ENCODE measurements at places on chromosomes 4 and X.

DNA sequence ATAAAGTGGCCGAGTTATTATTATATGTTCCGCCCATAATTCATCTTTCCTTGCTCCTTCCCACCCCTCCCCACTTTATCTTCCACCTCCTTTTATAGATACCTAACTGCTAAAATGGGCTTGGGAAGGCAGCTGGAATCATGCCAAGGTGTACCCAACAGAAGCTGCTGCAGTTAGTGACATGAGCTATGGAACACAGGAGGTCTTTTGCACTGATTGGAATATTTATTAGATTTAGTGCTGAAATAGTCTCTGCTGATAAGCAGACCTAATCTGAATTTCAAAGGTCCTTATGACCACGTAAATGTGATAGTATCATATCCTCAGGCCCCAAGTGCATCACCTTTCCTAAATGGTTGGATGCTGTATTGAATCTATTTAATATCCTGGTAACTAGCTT is 64.9 kb downstream of the HMGB2 start:
- DNase-seq = no peak

- DNase-seq = peak; percentile 6
Observed at GRCh38 chr4:4625488-4625887, 83.6 kb upstream of the STX18 start.

DNA sequence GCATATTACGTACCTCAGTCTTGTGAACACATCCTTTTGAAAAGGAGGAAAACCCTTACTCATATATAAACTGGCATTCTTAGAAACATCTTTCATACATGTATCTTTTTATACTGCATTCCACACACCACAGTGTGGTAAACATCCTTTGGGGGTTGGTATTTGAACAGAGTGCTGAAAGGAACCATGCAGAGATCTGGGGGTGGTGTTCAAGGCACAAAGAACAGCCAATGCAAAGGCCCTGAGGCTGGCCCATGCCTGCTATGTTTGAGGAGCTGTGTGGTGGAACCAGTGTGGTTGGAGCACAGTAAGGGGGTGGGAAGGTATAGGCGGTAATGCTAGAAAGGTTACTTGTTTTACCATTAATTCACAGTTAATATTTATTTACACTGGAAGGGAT is 2.0 kb downstream of the ELK1 start:
- DNase-seq = no peak

- DNase-seq = peak; percentile 39
Observed at GRCh38 chr4:174358829-174359228, 75.1 kb downstream of the CEP44 start.

DNA sequence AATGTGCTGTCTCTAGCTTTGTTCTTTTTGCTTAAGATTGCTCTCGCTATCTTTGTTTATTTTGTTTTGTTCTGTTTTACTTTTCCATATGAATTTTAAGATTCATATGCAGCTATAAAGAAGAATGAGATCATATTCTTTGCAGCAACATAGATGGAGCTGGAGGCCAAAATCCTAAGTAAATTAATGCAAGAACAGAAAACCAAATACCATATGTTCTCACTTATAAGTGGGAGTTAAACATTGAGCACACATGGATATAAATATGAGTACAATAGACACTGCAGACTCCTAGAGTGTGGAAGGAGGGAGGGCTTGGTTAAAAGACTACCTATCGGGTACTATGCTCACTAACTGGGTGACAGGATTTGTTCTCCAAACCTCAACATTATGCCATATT is 237.8 kb downstream of the TRAM1L1 start:
- DNase-seq = no peak

GRCh38 chr4:54726907-54727306 is 69.2 kb downstream of the KIT start:
- DNase-seq = no peak

GRCh38 chr4:8009710-8010511 is 70.2 kb upstream of the AFAP1 start:
- no peak for DNase-seq

- no peak for DNase-seq
Observed at GRCh38 chr4:8109406-8110065, 49.1 kb downstream of the ABLIM2 start.

- DNase-seq = no peak
Observed at GRCh38 chrX:397575-397974, 10.9 kb upstream of the PPP2R3B start.

- DNase-seq = no peak
Observed at GRCh38 chrX:19063030-19063429, 59.2 kb downstream of the ADGRG2 start.

GRCh38 chr4:8026453-8026852 is 86.8 kb upstream of the AFAP1 start:
- DNase-seq = no peak

DNA sequence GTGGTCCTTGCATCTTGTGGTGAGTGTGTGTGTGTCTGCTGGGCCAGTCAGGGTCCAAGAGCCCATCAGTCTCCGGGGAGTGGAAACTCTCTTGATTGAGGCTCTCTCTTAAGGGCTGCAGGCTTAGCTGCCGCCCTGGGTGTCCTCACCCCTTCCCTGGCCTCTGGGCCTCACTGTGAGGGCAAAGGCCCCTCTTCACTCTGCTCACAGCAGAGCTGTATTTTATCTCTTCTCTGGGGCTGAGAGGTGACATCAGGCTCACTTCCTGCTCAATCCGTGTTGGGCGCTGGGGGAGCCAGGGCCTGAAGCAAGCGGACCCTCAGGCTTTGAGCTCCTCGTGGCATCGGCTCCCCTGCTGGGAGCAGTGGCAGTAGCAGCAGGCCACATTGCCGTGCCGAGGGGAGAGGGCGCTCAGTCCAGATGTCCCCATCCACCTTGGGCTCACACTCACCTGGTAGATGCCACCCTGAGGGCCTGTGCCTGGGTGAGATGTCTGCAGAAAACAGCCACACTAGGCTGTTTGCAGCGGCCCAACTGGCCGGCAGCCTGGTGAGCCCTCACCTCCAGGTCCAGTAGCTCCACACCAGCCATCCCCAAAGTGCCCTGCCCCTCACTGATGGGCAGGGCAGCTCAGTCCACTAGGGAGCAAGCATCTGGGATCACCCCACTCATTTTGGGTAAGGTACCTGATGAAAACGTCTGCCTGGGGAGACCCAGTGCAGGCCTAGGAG is 24.7 kb upstream of the PRPS1 start:
- DNase-seq = no peak

- DNase-seq = no peak
Observed at GRCh38 chrX:138849521-138849920, 138.0 kb upstream of the FGF13 start.

DNA sequence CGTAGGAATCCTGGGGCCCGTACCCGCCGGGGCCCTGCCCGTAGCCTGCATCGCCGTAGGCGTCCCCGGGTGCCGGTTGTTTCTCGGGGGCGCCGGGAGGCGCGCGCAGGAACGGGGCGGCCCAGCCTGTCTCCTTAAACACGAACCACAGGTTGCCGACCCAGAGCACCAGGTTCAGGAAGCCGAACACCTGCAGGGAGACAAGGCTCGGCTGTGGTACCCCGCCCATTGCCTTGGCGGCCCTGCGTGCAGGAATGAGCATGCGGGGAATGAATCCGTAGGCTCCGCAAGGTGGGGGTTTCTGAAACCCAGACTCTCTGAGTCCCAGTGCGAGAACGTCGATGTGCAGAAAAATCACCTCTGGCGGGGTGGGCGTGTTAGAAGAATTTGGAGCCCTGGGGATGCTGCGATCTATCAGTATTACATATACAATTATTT is 5.4 kb upstream of the PRICKLE3 start:
- DNase-seq = no peak

DNA sequence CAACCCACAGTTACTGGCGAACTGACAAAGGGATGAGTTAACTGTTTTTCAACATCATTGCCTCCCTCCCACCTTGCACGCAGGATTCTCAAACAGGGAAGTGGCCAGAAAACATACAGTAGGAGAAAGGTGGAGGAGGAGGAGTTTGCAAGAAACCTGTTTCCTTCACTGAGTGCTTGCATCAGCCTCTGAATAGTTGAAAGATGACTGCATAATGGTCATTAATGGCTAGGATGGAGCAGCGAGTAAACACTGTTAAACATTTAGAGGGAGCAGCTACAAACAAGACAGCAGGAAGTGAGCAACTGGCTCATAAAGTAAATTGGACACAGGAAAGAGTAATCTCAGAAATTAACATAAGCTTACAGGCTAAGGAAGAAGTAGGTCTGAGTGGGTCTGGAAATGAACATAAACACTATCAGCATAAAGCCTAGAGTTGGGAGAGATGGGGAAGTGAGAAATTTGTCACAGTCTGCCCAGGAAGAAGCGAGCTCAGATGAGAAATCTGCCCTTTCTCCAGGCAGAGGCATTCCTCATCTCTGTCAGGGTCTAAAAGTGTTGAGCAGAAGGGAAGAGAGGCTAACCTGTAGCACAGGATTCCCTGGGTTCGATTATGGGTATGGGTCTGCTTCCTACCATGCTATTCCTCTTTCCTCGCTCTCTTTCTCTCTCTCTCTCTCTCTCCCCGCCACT is 38.6 kb downstream of the TRPC5OS start:
- peak; percentile 3 for DNase-seq

GRCh38 chrX:63470506-63470905 is 119.4 kb upstream of the SPIN4 start:
- DNase-seq = no peak

GRCh38 chrX:153969904-153970356 is 1.7 kb downstream of the HCFC1 start:
- peak; percentile 10 for DNase-seq

DNA sequence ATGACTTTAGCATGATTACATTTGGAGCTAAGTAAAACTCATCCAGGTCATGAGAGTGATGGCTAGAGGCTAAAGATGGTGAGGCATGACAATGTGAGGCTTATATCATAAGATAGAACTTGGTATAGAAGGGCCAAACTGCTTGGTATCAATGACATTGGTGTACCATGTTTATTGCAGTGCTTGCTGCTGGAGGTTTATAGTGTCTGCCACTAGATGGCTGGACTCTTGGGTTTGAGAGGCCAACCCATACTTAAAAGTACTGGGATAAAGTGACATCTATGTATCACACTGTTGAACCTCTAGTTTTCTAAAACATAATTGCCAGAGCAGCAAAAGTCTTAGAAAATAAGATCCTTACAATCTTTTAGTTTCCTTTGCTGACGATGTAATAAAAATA is 83.0 kb upstream of the TACR3 start:
- no peak for DNase-seq

- DNase-seq = no peak
Observed at GRCh38 chr4:133621628-133622027, 472.5 kb downstream of the PCDH10 start.

GRCh38 chr4:513327-513726 is 14.3 kb downstream of the PIGG start:
- DNase-seq = no peak

- peak; percentile 74 for DNase-seq
Observed at GRCh38 chrX:19789782-19790181, 97.6 kb downstream of the SH3KBP1 start.

DNA sequence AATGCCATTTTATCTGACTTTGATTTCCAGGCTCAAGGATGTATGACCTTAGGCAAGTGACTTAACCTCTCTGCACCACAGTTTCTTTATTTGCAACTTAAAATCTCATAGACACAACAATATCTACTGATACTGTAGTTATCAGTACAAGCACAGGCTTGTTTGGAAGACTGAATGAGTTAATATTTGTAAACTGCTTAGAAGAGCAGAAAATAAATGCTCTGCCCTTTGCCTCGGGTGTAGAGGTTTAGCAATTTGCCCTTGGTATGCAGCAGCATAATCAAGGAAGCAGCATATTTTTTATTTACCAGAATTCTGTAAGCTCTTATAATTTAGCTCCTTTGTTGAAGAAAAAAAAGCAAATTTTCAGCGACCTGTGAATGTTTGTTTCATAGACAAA is 2.9 kb upstream of the CXCL1 start:
- no peak for DNase-seq

DNA sequence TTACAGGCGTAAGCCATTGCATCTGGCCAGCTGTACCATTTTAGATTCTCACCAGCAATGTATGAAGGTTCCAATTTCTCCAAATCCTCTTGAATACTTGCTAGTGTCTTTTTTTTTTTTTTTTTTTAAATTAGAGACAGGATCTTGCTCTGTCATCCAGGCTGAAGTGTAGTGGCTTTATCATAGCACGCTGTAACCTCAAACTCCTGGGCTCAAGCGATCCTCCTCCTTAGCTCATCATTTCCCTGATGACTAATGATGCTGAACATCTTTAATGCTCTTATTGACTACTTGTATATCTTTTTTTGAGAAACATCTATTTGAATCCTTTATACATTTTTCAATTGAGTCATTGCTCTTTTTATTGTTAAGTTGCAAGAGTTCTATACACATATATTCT is 40.3 kb downstream of the HDAC8 start:
- DNase-seq = no peak

- peak; percentile 38 for DNase-seq
Observed at GRCh38 chrX:153635788-153636668, 11.0 kb upstream of the DUSP9 start.

GRCh38 chr4:139555705-139556070 is 331 bp downstream of the SETD7 start:
- no peak for DNase-seq

- DNase-seq = peak; percentile 46
Observed at GRCh38 chr4:176123710-176124407, 58.2 kb downstream of the WDR17 start.

DNA sequence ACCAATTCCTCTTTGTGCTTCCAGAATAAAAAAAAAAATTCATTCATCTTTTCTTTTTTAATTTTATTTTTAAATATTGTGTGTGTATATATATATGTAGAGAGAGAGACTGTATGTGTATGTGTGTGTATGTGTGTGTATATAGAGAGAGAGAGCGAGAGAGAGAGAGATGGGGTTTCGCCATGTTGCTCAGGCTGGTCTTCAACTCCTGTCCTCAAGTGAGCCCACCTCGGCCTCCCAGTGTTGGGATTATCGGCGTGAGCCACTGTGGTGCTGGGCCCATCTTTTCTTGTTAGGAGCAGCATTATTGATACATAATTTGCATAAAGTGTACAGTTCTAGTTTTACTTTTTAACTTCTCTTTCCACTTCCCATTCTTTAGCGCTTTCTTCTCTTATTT is 33.6 kb downstream of the KDM6A start:
- no peak for DNase-seq

DNA sequence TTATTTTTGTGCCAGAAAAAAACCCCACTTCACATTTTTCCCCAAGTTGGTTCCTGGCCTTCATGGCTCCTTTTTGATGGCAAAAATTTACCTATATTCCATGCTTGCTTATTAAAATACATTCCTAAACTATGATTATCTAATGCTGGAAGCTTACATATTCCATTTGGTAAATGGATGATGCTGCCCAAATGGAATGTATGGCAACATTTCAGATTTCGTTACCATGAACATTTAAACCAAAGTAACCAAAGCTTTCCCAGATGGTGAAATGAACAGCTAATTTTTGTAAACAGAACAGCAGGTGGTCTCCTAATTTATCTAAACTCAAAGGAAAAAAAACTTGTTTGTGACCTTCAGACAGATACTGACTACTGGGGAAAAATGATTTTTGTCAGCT is 110.8 kb upstream of the TEX13A start:
- DNase-seq = no peak

- no peak for DNase-seq
Observed at GRCh38 chr4:129138810-129139496, 43.0 kb downstream of the C4orf33 start.

Data from suppressor macrophage treated with lipopolysaccharide for 4 hours (primary cell).